Spleen (tissue), 13 donors: ENCODE measurements at places on chromosomes 6 and 20. TPM values are rescaled to one million over a fixed set of nuclear protein-coding genes. Genes with fewer than 3 reads are reported as not detected.

ZNF391 gene
- total RNA-seq: 1.9 TPM

MTFR2 gene
- total RNA-seq: 1.6 TPM

MYB gene
- total RNA-seq: 0.94 TPM

SPEF1 gene
- not detected for total RNA-seq

C2 gene
- total RNA-seq: 62.5 TPM
